Muscle of back (tissue), 13 donors: ENCODE measurements at places on chromosomes 13 and 19.
A peak's percentile ranks its signal among the peaks of the same experiment; 100 is the strongest.

DNA sequence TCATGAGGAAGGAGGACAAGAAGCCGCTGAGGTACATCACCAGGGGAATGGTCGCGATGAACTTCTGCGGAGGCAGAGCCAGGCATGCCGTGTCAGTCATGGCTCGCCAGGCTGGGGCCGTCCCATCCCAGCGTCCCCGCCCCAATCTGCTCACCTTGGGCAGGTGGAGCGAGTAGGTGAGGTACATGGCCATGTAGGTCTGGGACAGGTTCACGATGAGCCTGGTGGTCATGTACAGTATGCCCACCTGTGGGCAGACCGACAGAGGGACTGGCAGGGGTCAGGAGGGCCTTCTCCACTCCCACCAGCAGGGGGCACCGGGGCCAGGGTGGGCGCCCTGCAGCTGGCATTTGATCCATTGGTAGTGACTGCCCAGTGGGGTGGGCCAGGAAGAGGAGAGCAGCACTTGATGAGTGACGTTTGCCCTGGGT lies 8.3 kb downstream of the TEKTIP1 start:
- DNase-seq = no peak

- peak; percentile 35 for DNase-seq
Measured at GRCh38 chr19:39132344-39132969, 6.9 kb downstream of the PAK4 start.

DNA sequence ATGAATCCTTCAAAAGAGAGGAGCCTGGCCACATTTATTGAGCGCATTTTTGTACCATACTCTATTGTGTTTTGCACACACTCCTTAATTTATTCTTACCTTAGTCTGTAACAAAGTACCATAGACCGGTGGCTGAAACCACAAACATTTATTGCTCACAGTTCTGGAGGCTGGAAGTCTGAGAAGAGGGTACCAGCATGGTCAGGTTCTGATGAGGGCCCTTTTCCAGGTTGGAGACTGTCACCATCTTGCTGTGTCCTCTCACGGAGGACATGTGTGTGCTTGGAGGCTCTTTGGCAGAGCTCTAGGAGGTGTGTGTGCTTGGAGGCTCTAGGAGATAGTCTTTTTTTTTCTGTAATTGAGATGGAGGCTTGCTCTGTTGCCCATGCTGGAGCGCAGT lies 2.1 kb downstream of the ZNF331 start:
- no peak for DNase-seq

DNA sequence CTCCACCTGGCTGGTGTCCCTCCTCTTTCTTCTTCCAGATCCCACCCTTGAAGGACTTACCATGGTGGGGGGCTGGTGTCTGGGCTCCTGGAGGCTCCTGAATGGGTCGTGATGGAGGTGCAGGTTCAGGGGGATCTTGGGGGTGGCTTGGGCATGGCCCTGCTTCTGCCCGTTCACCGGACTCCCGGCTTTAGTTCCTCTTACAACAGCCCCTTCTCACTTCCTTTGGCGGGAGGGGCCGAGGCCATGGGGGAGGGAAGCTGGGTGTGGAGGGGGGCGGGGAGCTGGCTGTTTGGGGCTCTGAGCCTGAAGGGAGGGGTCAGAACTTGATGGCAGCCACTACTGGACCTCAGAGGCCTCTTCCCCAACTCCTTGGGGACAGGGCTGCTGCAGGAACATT lies at the start of gene MYO1F:
MYO1F (minus strand) TSS at position 196 of the 400 bp plus-strand sequence; CDS start at position 63, 133 bp downstream.
- no peak for DNase-seq

DNA sequence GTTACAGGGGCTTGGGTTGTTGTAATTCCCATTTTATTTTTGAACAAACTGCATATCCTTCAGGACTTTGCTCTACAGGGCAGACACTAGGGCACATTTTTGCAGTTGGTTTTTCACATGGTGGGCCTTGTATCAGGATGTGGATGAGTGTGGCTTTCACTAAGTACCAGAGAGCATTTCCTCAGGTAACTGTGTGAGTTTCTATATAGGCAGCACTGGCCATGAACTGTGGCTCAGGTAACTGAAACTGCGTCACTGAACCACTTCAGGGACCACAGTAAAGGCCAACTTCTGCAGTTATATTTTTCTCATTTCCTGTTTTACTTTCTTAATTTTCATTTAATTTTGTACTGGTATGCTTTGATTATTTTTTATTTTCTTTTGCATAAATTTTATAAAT lies 166.5 kb downstream of the ZNF486 start:
- no peak for DNase-seq

DNA sequence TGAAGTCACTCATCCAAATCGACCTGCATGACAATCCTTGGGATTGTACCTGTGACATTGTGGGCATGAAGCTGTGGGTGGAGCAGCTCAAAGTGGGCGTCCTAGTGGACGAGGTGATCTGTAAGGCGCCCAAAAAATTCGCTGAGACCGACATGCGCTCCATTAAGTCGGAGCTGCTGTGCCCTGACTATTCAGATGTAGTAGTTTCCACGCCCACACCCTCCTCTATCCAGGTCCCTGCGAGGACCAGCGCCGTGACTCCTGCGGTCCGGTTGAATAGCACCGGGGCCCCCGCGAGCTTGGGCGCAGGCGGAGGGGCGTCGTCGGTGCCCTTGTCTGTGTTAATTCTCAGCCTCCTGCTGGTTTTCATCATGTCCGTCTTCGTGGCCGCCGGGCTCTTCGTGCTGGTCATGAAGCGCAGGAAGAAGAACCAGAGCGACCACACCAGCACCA lies 5.9 kb downstream of the SLITRK5 start:
- no peak for DNase-seq

- no peak for DNase-seq
Measured at GRCh38 chr13:46355088-46355468, 32.0 kb downstream of the RUBCNL start.

- DNase-seq = no peak
Measured at GRCh38 chr13:113207890-113208420, 514 bp downstream of the PCID2 start.

- no peak for DNase-seq
Measured at GRCh38 chr19:3133793-3134116, 2.1 kb upstream of the GNA15 start.

DNA sequence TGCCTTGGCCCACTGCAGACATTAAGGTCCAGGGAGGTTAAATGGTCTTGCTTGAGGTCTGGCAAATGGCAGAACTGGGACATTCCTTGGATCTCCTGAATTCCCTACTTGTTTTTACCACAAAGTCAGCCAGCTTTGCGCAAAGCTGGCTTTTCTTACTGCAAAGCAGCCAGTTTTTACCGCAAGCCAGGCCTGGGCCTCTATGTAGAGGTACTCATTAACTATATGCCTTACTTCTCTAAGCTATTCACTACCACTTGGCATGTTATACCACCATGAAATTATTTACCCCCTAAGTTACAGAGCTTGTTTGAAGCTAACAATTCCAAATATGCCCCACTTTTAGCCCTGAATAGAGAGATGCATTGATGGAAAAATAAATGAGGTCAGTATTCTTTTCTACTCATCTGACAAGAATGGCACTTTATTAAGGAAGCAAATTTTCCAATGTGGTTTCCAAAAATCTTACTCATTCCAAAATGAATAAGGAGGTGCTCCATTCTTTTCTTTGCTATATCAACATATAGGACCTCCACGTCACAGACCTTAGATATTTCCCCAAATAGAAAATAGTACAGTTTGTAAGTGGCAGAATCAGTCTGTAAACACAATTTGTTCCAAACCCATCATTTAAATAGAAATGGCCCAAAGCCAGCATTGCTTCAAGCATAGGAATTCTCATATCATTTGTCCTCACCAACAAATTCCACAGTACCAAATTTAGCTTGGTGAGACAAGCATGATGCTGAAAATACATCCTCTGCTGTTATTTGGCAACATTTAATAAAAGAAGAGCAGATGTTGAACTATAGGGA lies 143.9 kb upstream of the TSC22D1 start:
- peak; percentile 42 for DNase-seq

DNA sequence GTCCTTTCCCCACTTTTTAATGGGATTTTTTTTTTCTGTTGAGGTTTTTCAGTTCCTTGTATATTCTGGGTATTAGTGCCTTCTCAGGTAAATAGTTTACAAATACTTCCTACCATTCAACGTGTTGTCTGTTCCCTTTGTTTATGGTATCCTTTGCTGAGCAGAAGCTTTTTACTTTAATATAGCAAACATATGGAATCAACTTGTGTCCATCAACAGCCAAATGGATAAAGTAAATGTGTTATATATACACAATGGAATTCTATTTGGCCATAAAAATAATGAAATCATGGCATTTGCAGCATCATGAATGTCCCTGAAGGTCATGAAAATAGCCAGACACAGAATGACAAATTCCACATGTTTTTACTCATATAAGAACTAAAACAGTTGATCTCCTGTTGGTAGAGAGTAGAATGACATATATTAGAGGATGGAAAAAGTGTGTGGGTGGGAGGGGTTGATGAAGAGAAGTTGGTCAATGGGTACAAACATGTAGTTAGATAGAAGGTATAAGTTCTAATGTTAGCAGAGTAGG lies 500.8 kb downstream of the SLITRK6 start:
- DNase-seq = no peak
